ENCODE measurements at places on chromosomes 2 and 18.
A peak's percentile ranks its signal among the peaks of the same experiment; 100 is the strongest.

GRCh38 chr2:125837128-125837527 is 818.8 kb upstream of the GYPC start:
- DNase-seq = no peak

DNA sequence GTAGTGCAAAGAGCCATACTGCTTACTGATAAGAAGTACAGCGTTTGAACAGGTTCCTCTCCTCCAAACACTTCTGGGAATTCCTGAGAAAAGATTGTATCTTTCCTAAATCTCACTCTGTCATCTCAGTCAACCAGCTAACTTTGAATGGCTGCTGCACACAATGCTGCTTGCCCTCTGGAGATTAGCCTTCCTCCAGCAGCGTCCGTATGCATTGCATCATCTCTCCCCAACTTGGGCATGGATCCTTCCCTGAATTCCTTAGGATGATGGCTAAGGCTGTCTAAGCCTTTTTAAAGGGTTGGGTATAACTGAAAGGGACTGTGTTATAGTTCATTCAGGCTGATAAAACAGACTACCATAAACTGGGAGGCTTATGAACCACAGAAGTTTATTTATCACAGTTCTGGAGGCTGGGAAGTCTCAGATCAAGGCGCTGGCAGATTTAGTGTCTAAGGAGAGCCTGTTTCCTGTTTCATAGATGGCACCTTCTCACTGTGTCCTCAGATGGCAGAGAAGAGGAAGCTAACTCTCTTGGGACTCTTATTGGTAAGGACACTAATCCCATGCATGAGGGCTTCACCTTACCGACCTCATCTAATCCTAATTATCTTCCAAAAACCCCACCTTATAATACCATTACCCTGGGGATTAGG is 105.3 kb downstream of the PAX3 start:
- DNase-seq = no peak

DNA sequence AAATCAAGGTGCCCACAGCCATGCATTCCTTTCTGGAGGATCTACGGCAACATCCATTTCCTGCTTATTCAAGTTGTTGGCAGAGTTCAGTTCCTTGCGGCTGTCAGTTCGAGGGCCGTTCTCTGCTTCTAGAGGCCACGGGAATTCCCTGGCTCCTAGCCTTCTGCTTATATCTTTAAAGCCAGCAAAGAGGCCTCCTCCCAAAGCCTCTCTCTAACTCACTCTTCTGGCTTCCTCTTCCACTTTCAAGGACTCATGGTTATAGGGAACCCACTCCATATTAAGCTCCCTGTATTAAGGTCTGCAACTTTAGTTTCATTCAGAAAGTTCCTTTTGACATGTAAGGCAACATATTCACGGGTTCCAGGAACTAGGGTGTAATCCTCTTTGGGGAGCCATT is 150.1 kb upstream of the RMP24 start:
- DNase-seq = no peak

GRCh38 chr2:71276311-71277146 is 49.6 kb upstream of the PAIP2B start:
- DNase-seq = peak; percentile 81

- DNase-seq = no peak
These were observed 36.9 kb upstream of the PTMA start for GRCh38 chr2:231671270-231672050.

DNA sequence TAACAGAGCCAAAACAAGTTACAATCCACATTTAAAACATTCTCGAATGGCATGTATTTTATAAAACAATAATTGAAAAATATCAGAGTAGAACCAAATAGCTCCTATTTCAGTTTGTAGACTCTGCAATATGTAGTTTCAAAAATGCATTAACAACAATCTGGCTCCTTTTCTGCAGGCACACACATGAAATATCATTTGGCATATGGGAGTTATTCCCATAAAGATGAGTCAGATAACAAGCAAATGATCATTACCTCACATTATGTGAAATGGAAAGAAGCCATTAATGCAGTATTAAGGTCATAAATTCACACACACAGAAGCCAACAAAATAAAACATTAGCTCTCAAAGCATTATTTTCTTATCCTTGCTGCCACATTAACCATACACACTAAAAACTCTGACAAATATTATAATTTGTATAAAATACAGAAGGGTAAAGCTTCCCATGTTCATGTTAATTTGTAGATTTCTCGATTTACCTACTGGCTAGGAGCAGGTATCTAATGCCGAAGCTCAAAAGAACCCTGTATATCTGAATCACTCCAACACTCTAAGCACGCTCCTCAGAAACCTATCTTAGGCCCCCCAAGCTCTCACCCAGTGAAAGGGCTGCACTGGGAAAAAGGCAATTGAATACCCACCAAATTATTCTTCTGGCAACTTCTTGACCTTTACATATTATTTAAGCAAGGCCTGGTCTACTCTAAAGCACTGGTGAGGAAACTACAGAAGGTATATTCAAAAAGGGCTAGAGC is 13.8 kb downstream of the NBAS start:
- no peak for DNase-seq

DNA sequence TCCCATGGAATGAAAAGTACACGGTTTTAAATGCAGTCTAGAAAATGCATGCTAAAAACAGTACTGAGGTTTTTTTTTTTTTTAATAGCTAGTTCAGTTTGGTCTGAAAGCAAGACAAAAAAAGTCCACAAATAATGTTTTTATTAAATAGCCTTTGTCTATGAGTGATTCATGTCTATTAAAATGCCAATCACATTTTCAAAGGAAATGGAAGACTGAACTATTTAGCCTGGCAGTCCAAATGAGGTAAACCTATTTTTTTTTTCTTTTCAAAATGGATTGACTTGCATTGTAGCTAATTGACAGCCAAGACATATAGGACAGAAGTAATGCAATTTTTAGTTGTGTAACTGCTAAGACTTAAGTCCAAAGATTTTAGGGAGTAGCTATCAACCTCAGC is 90.3 kb downstream of the LRP1B start:
- DNase-seq = no peak

DNA sequence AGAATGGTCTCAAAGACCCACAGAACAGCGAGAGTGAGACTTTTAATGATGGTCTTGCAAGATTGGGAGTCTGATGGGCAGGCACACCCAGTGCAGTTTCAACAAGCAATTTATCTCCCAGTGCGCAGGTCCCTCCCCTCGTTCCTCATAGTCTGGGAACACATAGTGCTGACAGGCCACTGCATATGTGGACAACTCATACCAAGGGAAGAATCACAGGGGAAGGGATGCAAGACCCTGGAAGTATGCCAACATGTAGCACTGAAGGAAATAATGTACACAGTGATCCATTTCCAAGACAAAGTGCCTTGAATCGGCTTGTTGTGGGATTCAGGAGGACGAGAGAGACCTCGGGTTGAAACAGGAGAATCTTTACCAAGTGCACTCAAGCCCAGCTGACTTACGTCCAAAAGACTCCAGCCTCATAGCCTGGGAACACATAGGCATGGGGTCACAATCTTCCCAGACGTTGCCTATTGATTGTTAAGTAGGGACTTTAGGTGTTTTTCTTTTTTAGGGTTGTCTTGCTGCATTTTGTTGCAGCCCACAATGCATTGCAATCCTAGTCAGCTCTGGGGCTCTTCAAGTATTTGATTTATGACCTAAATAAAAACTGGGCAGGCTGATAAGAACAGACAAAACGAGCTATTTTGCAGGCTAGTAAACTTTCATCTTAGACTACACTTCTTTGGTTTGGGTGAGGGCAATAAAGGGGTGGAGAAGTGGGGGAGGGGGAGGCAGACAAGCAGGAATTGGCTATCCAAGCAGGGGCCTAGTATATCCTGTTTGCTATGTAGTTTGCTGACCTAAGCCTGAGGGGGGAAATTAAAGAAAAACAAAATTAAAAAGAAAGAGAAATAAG is 24.7 kb upstream of the SERPINB5 start:
- DNase-seq = no peak

DNA sequence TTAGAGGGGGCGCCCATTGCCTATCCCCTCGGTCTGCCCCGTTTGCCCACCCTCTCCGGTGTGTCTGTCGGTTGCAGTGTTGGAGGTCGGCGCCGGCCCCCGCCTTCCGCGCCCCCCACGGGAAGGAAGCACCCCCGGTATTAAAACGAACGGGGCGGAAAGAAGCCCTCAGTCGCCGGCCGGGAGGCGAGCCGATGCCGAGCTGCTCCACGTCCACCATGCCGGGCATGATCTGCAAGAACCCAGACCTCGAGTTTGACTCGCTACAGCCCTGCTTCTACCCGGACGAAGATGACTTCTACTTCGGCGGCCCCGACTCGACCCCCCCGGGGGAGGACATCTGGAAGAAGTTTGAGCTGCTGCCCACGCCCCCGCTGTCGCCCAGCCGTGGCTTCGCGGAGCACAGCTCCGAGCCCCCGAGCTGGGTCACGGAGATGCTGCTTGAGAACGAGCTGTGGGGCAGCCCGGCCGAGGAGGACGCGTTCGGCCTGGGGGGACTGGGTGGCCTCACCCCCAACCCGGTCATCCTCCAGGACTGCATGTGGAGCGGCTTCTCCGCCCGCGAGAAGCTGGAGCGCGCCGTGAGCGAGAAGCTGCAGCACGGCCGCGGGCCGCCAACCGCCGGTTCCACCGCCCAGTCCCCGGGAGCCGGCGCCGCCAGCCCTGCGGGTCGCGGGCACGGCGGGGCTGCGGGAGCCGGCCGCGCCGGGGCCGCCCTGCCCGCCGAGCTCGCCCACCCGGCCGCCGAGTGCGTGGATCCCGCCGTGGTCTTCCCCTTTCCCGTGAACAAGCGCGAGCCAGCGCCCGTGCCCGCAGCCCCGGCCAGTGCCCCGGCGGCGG is 1.7 kb downstream of the MYCN start:
- DNase-seq = no peak

- DNase-seq = no peak
These were observed 417.9 kb downstream of the HRH4 start for GRCh38 chr18:24878289-24878688.

DNA sequence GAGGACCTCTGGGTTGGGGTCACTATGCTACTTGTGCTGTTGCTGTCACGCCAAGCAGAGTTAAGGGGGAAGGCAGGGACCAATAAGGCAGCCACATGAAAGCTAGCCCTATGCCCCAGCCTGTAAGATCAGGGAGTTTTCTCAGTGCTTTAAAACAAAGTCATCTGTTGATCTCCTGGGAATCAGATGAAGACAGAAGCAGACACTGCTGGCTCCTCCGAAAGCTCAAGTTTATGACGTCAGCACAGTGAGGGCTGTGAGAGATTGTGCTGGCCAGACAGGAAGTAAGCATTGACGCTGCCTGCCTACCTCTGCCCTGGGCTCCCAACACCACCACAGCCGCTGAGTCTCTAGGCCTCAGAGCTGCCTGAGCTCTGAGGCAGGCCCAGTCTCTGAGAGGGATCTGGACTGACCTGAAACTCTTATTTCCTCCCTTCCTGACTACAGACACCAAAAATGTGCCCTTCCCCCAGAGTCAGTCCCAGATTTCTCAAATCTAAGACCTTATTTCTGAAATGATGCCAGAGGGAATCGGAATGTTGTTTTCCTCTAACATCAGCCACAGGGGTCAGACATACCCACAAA is 118.1 kb upstream of the EPAS1 start:
- peak; percentile 20 for DNase-seq

DNA sequence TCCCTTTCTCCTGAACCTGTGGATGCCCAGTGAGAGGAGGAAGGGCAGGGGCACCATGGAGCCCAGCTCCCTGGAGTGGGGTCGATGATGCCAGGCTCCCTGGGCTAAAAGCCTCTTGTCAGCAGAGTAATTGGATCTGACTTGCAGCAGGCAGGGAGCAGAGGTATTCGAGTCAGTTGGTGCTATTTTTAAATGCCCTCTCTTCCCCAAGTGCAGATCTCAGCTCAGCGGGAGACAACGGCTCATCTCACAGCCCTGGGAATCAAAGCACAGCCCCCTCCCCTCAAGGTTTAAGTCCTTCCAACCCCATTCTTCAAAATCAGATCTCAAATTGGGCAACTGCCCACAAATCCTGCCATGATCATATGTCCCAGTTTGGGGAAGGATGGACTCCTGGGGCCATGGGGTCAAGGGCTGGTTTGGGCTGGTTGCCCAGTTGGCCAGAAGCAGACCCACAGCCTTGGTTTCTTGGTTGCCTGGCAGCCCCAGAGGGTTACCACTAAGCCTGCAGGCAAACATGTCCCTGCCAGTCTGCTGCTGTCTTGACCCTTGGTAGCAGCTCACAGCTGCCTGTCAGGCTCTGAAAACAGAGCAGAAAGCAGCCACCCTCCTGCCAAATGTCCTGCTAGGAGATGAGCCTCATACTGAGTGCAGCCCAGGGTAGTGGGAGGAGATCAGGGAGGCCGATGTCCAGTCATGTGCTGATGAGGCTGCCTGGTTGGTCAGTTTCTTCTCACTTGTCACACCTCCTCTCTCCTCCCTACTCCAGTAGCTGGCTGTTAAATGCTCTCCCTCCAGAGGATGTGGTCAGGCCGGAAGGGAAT is 244.9 kb downstream of the LOXHD1 start:
- DNase-seq = no peak

DNA sequence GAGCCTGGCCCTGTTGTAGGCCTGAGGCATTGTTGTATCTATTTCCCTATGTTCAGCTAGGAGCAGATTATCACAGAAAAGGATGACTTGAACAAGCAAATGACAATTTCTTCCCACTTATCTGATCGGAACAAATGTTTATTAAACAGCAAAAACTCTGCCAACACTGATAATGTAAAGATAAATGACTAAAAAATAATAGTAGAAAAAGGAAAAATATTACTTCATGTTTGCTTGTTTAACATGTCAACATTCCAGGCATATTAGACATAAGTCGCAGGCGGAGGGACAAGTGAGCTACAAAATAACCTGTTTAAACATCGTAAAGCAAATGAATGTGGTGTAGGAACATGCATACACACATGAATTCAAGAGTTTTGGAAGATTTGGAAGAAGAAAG is 257.9 kb downstream of the TMX3 start:
- no peak for DNase-seq

DNA sequence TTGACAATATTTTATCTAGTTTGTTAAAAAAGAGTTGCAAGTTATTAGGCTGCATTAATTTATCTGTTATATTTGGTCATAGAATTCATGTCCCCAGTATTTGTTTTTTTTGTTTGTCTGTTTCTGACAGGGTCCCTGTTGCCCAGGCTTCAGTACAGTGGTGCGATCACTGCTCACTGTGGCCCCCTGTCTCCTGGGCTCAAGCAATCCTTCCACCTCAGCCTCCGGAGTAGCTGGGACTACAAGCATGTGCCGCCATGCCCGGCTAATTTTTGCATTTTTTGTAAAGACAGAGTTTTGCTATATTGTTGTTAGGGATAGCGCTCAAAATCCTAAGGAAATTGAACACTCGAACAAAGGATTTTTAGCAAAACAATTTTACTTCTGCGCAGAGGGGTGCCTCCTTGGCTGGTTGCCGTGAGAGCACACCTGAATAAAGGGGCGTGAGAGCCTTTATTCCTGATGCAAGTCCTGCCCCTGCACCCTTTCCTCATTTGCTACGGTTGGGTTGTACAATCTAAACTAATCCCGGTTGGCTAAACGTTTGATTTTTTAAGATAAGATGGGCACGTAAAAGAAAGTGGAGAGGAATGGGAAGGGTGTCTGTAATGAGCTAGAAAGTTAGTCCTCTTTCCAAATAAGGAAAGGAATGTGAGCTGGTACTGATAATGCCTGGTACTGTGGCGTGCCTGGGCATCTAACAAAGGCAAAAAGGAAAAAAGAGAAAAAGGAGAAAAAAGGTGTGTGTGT is 65.5 kb downstream of the COMMD1 start:
- DNase-seq = no peak
